ENCODE measurements at places on chromosomes 3 and 15. TPM values are rescaled to one million over a fixed set of nuclear protein-coding genes. Genes with fewer than 3 reads are reported as not detected.

DNA sequence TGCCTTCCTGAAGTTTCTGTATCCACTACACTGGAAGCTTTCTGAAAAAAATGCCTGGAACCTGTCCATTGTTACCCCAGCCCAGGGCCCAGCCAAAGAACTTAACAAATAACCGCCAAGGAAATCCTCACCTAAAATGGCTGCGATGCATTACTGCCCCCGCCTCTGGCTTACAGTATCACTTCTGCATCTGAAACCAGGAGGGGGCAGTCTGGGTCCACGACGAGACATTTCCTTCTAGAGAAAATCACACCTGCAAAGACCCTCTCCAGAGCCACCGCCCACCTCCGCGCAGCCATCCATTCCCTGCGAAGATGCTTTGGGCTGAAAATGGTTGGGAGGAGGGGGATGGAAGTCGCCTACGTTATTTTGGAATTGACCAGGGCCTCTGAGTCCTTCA, 22.4 kb upstream of the CELF6 start:
- peaks cover 33% of the 10 kb centered on the region for H3K36me3 ChIP-seq
- DNase-seq = no peak
- no peak overlapping the region for H3K27ac ChIP-seq
- H3K4me3 ChIP-seq = no peak overlapping the region

ARNT2 gene
- 0.11 TPM for total RNA-seq

GRCh38 chr3:89278302-89279025, 171.0 kb downstream of the EPHA3 start:
- H3K27ac ChIP-seq = no peak overlapping the region
- no peaks in the 10 kb centered on the region for H3K36me3 ChIP-seq
- H3K27me3 ChIP-seq = no peaks in the 10 kb centered on the region
- no peaks in the 10 kb centered on the region for H3K4me1 ChIP-seq

DNA sequence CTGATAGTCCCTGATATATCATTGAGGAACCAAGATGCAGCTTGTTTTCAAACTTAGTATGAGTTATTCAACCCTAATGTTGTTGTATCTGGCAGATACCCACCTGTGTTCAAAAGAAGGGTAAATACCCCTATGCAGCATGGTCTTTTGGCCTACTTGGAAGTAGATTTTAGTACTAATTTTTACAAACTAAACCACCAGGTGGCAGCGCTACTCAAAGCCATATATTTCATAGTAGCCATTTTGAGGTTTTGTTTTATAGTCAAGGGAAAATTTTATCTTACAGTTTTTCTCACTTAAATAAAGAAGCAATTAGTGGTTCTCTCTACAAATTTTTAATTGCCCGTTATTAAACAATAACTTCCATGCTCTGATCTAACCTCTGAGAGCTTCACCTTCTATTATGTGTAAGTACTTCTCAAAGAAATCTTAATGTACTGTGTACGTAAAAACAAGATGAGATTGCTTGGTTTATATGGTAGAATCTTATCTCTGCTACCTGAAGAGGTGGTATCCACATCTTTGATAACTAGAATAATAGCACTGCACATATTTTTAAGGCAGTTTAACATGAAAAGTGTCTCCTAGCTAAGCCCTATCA, 31.5 kb upstream of the MLF1 start:
- H3K4me1 ChIP-seq = no peaks in the 10 kb centered on the region
- H3K36me3 ChIP-seq = no peaks in the 10 kb centered on the region
- H3K4me3 ChIP-seq = no peak overlapping the region
- peak; percentile 18 for DNase-seq
- H3K27me3 ChIP-seq = no peaks in the 10 kb centered on the region

DNA sequence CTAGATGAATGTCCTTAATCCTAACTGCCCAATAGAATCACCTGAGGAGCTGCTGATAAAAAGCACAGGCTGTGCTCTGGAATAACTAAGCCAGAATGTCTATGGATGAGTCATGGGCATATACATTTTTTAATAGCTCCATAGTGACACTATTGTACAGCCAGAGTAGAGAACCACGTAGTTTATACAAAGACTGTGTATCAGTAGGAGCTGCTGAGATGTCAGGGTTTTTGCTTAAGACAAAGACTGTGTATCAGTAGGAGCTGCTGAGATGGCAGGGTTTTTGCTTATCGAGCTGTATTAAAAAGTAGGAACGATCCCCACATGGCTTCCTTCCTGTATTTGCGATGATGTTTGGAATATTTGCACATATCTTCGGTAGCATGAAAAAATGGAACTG, 137.4 kb downstream of the SV2B start:
- H3K27me3 ChIP-seq = peaks cover 11% of the 10 kb centered on the region
- H3K4me3 ChIP-seq = no peak overlapping the region
- no peak overlapping the region for H3K27ac ChIP-seq
- no peaks in the 10 kb centered on the region for H3K4me1 ChIP-seq

LRRC34 gene
- total RNA-seq = 2.4 TPM

GRCh38 chr15:69156736-69157381, 3.6 kb upstream of the GLCE start:
- H3K27me3 ChIP-seq = no peaks in the 10 kb centered on the region
- H3K27ac ChIP-seq = no peak overlapping the region
- no peak overlapping the region for H3K4me3 ChIP-seq
- H3K4me1 ChIP-seq = peaks cover 5% of the 10 kb centered on the region
- DNase-seq = no peak

All from CD8-positive, alpha-beta memory T cell (primary cell).